ENCODE measurements at places on chromosomes 16 and 17. TPM values are rescaled to one million over a fixed set of nuclear protein-coding genes. Genes with fewer than 3 reads are reported as not detected.
A peak's percentile ranks its signal among the peaks of the same experiment; 100 is the strongest.

GRCh38 chr17:29178750-29179231, 1.4 kb downstream of the MYO18A start:
- no peak for ATAC-seq

GRCh38 chr16:48272837-48273421, 25.6 kb upstream of the ABCC11 start:
- peak; percentile 56 for ATAC-seq

GRCh38 chr17:56897646-56898424, 16.0 kb downstream of the TRIM25 start:
- no peak for ATAC-seq

- ATAC-seq, result no peak
These were observed 28.0 kb upstream of the UBE2G1 start for GRCh38 chr17:4394208-4395110.

ACD gene
- total RNA-seq, result 29.6 TPM

KLHL11 gene
- total RNA-seq, result 15.5 TPM

DNA sequence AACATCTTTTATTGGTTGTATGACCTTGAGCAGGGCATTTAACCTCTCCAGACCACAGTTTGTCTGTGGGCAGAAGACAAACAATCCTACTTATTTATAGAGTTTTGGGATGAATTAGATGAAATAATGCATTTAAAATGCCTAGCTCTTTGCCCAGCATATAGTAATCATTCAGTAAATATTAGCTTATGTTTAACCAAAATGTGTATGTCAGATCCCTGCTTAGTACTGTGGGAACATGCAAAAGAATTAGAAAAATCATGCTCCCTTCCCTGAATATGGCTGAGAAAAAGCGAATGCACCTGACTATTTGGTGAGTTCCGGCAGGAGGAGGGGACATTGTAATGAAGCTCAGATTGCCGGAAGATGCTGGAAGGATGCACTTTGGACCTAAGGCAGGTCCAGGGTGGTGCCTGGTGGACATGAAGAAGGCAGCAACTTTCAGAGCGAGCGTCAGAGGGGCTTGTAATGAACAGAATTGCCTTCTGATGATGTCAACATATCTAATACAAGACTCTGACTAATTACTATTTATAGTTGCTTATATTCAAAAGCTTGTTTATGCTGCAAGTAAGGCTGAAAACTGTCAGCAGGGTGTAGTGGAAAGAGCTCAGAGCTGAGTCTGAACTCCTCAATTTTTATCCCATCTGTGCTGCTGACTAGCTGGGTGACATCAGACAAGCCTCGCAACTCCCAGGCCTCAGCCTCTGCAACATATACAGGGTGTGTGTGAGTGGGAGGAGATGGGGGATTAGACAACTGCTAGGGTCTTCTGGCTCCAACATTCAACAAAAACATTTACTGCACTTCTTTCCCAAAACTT, 221.2 kb downstream of the PRKCA start:
- peak; percentile 81 for ATAC-seq

DNA sequence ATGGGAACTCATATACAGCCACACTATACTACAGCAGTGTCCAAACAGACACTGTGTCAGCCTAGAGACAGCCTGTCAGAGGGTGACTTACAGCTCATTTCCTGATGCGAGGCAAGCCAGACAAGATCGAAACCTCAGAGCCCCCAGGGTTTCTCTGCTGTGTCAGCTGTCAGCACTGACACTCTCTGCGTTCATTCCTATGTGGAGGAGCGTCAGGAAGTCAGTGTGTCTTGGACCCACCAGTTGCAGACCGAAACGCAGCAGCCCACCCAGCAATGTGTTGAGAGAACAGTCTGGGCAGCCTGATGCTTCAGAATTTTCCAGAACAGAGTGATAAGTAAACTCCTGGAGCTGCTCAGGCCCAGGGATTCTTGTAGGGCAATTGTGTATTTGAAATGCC, 20.6 kb upstream of the MAPT start:
- ATAC-seq, result peak; percentile 68

- no peak for ATAC-seq
These were observed 127.5 kb upstream of the CRHR1 start for GRCh38 chr17:45656527-45657181.

GRCh38 chr17:8140065-8141029, 11.9 kb downstream of the PER1 start:
- ATAC-seq, result no peak

DNA sequence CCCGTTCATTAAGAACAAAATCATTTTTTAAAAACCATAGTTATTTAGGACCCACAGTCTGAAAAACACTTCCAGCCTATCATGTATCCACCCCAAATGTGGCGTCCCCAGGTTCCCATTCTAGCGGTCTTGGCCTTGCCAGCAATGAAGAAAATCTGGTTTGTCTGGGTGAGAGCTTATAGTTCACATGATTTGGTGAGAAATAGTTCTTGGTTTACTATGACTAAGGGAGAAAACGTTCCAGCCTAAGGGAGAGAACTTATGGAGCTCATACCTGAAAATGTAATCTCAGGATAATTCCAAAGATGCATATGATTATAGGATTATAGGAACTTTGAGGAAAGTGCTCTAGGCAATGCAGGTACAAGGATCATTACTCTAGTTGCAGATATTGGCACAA, 4.8 kb downstream of the MARVELD3 start:
- ATAC-seq, result no peak

DNA sequence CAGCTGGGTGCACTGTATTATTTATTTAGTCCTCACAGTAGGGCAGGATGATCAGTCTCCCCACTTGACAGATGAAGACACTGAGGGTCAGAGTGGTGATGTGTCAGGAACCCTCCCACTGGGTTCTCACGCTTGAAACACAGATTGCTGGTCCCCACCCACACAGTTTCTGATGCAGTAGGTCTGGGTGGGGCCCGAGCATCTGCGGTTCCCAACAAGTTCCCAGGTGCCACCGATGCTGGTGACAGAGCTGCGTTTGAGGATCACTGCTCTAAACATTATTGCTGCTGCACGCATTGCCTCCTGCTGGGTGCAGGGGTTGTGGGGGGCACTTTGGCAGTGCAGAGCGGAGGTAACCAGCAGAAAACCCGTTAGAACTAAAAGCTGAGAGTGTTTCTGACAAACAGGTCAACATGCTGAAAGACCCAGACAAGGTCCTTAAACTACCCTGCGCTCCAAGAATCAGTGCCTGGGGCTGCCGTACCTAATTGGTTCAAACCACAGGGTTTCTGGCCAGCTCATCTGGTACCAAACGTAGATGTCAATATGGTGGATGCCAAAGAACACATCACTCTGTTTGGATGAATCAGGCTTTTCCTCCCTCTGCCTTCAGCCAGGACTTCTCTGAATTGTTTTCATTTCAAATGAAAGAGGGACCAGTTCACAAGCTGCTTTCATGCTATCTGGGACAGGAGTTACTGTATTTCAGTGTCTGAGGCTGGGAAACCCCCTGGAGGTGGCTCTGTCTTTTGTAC, 76.0 kb downstream of the ABCC1 start:
- no peak for ATAC-seq

DNA sequence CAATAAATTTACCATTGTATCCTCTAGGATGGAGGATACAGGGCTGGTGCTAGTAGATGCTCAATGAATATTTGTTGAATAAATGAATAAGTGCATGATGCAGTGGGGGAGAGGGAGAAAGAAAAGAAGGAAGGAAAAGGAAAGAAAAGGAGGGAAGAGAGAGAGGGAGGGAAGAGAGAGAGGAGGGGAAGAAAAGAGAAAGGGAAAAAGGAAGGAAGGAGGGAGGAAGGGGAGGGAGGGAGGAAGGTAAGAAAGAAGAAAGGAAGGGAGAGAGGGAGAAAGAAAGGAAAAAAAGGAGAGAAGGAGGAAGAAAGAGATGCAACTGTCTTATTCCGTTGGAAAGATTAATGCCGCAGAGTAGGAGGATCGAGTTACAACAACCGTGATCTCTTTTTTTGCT, 30.4 kb downstream of the HSBP1 start:
- no peak for ATAC-seq

DNA sequence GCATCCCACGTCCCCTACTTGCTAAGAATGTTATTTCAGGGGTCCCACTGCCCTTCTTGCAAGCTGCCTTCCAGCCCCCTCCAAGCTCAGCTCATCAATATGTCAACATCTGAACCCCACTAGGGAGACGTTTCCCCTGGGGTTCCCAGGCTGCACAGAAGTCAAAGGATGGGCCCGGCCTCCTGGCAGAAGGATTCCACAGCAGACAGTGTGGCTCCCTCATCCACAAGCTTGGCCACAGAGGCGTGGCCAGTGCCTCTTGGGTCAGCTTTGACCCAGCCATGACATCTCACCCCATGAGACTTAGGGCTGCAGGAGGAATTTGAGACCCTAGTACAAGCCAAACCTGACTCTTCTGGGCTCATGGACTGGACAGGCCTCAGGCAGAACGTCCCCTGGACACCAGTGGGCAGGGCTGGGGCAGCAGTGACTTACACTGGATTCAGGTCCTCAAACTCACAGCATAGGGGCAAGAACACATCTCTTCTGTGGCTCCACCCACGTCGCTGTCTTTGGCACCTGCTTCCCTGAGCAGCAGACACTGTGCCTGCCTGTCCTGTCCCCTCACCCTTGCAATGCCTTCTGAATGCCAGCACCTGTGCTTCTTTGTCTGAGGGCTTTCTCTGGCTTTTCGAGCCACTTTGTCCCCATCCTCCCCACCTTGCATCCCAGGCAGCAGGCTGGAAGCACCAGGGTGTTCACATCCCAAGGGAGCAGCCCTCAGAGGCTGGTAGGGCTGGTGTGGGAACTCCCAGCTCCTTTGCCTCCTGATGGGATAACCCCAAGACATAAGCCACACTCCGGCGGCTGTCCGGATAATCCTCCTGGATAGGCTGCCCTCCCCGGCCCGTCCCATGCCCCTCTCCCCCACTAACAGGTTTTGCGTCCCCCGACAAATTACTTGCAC, 56.0 kb upstream of the ENPP7 start:
- ATAC-seq, result no peak

CA7 gene
- 2.5 TPM for total RNA-seq

CD300A gene
- 0.17 TPM for total RNA-seq

PSMC3IP gene
- 10.2 TPM for total RNA-seq

DNA sequence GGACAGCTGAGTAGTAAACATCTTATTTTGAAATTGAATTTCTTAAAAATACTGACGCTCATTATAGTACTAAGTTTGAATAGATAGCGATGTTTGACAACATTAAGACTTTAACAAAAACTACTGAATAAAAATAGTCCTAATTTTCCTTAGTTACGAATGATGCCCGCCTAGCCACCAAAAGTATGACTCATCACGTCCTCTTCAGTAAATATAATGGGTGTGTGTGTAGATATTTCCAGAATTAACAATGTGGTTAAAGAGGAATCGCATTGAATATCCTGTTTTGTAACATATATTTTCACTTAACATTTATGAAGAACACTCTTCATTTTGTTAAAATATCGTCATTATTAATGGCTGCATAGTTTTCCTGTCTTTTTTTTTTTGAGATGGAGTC, 187.6 kb downstream of the MYO1D start:
- ATAC-seq, result no peak

- no peak for ATAC-seq
These were observed 252.4 kb downstream of the IRF8 start for GRCh38 chr16:86151239-86151851.

- ATAC-seq, result no peak
These were observed 11.8 kb downstream of the TPSG1 start for GRCh38 chr16:1213231-1213630.

- no peak for ATAC-seq
These were observed 26.2 kb downstream of the TNFRSF13B start for GRCh38 chr17:16945663-16946218.

DNA sequence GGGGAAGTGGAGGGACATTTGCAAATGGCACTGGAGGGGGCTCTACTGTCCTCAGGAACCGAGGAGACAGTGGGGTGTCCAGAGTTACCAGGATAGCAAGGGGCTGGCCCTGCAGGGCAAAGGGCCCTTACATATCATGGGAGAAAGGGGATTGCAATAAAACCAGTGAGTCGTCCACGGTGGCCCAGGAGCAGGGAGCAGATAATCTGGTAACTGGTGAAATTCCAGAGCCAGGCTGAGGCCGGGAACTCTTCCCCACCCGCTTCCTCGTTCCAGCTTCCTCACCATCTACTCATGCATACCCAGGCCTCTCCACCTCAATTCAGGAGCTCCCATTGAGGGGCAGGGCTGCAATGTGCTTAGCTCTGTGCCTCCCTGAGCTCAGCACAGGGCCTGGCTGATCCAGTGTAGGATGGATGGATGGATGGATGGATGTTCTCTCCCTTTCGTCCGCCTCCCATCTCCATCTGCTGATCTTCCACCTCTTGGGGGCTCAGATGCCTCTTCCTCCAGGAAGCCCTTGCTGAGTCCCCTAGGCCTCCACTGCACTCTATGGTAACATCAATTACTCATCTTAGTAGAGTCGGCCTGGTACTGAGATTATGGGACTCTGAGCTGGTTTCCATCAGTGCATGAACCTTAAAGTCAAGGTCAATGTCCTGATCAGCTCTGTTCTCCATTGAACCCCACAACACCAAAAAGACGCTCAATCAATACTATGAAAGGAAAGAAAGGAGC, 41.2 kb upstream of the NDRG4 start:
- no peak for ATAC-seq

DNA sequence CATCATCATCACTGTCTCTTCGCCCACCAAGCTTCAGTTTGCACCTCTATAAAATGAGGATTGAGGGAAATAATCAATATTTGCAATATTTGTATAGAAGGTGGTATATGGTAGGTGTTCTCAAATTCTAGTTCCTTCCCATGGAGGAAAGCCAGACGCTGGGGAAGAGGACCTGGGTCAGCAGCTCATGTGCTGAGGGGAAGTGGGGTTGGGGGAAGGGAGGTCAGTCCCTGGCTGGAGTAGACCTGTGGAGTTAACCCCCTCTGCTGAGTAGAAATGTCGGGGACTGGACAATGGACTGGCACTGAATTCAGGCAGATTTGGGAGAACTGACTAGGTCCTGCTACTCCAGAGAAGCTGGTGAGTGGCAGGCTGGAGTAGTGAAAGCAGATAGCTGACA, 12.8 kb upstream of the ITGB3 start:
- ATAC-seq, result no peak

HES7 gene
- 2.9 TPM for total RNA-seq

- no peak for ATAC-seq
These were observed 188.6 kb downstream of the RBFOX3 start for GRCh38 chr17:79422236-79422635.

- no peak for ATAC-seq
These were observed 19.9 kb upstream of the GPATCH8 start for GRCh38 chr17:44522883-44523671.

DNA sequence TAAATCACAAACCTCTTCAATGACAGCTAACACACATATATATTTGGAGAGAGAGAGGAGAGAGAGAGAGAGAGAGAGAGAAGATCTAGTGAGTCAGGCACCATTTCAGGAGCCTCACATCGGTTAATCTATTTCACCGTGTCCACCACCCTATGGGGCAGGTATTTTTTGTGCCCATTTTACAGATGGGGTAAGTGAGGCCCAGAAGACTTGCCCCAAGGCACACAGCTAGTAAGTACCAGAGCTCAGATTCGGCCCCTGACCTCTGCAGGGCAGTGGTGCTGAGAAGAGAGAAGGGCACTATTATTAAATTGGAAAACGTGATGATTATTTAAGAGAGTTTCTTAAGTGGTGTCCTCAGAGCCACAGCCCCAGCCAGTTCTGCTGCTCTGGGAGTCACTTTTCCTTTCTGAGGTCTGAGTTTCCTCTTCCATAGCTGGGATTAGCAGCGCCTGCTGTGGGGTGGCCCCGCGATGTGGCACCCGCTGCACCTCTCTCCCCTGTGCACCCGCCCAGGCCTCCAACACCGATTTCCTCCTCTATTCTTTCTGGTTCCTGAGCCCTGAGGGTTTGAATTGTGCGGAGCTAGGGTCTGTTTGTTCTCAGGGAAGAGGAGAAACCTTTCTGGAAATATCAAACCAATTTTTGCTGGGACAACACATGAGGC, 303.9 kb downstream of the IRF8 start:
- ATAC-seq, result no peak

GRCh38 chr16:80623376-80623775, 82.6 kb downstream of the DYNLRB2 start:
- no peak for ATAC-seq

Data from motor neuron (in vitro differentiated cells).